ENCODE measurements at places on chromosomes 4 and X. TPM values are rescaled to one million over a fixed set of nuclear protein-coding genes. Genes with fewer than 3 reads are reported as not detected.

- no peaks in the 10 kb centered on the region for H3K27me3 ChIP-seq
- H3K4me1 ChIP-seq: no peaks in the 10 kb centered on the region
- no peak overlapping the region for H3K27ac ChIP-seq
- H3K4me3 ChIP-seq: no peak overlapping the region
Measured at GRCh38 chrX:15838017-15838416, 16.6 kb downstream of the AP1S2 start.

- no peaks in the 10 kb centered on the region for H3K27me3 ChIP-seq
- no peak for DNase-seq
- no peak overlapping the region for H3K4me3 ChIP-seq
- H3K27ac ChIP-seq: no peak overlapping the region
- H3K36me3 ChIP-seq: no peaks in the 10 kb centered on the region
- H3K4me1 ChIP-seq: no peaks in the 10 kb centered on the region
Measured at GRCh38 chr4:144351306-144351705, 210.8 kb upstream of the GYPA start.

DNA sequence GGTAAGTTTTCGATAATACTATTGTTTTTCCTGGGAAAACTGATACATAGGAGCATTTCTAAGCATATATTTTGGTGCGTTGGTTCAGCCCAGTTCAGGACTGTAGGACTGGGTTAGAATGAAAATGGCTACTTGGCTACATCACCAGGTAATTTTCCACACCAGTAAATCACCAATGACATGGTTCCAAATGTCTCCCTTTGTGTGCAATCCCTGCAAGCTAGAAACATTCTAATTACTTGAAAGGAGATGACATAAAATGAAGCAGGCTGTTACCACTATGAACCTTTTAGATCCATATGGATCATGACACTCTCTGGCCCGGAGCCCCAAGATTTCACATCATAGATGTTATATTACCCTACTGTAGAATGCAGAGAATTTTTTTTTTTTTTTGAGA is 577.4 kb upstream of the FTHL17 start:
- DNase-seq: no peak
- no peaks in the 10 kb centered on the region for H3K36me3 ChIP-seq
- H3K4me1 ChIP-seq: no peaks in the 10 kb centered on the region
- no peaks in the 10 kb centered on the region for H3K27me3 ChIP-seq
- H3K4me3 ChIP-seq: no peak overlapping the region

- no peaks in the 10 kb centered on the region for H3K4me1 ChIP-seq
- H3K4me3 ChIP-seq: no peak overlapping the region
- H3K36me3 ChIP-seq: no peaks in the 10 kb centered on the region
- H3K27ac ChIP-seq: no peak overlapping the region
- no peaks in the 10 kb centered on the region for H3K27me3 ChIP-seq
Measured at GRCh38 chrX:46712764-46713163, 46.2 kb downstream of the SLC9A7 start.

The NALF2 gene
- 0.50 TPM for total RNA-seq

The GAGE12J gene
- not detected for total RNA-seq
